ENCODE measurements at places on chromosomes 2 and 18.

- DNase-seq: no peak
Measured at GRCh38 chr18:63132819-63133200, 186.8 kb downstream of the BCL2 start.

DNA sequence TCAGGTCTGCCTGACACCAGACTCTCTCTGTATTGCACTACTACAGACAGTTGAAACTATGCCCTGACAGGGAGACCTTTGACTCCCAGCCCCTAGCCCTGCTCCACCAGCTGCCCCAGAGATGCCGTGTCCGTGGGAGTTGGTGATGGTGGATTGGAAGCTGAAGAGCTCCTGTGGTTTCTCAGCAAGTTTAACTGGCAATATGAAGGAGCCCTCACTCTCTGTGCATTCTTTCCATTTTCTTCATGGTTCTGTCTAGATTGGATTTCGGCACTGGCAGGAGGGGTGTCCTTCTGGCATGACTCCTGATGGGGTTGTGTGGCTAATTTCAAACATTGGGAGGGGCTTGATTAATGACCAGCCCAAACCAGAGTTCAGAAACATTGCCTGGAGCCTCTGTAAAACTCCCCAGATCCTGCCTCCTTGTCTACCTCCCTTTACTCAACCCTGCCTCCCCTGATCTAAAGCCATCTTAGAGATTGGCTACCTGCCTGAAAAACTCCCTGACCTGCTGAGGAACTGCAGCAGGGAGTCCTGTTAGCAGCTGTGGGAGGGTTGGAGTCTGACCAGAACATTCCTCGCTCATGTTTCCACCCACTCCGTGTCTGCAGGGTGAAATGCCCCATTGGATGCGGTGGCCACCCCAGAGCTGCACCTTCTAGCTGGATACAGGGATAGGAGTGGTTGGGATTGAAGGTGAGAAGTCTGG, 206.9 kb upstream of the SPRED2 start:
- no peak for DNase-seq

- DNase-seq: peak; percentile 34
Measured at GRCh38 chr18:28365411-28365831, 188.5 kb upstream of the CDH2 start.

GRCh38 chr2:39422700-39423099, 14.4 kb downstream of the MAP4K3 start:
- no peak for DNase-seq

DNA sequence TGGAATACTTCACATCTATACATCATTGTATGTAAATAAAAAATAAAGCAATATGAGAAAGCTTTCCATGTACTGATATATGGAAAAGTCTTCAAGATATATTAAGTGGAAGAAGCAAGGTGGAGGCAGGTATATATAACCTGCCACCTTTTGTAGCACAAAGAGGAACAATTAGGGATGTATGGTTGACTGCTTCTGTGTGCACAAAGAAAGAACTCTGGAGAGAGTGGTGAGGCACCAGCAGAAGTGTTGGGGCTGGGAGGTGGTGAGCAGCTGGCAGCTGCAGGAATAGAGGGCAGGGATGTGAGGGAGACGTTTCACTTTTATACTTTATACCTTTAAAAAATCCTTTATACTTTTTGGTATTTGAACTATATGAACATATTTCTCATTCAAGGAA, 26.1 kb downstream of the KIF5C start:
- DNase-seq: no peak

- DNase-seq: peak; percentile 54
Measured at GRCh38 chr2:163191372-163191771, 352.8 kb upstream of the KCNH7 start.

DNA sequence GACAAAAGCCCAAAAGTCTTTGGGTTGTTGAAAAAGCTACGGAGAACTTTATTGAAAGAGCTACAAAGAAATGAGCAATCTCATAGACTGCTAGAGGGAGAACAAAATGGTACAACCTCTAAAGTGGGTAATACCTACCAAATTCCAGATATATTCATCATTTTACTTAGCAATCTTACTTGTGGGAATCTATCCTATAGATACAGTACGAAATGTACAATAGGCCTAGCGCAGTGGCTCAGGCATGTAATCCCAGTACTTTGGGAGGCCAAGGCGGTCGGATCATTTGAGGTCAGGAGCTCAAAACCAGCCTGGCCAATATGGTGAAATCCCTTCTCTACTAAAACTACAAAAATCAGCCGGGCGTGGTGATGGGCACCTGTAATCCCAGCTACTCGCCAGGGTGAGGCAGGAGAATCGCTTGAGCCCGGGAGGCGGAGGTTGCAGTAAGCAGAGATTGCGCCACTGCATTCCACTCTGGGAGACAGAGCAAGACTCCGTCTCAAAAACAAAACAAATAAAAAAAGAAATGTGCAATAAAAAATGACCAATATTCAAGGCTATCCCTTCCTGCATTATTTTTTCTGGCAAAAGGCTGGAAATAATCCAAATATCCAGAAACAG, 10.1 kb downstream of the EXOC6B start:
- peak; percentile 14 for DNase-seq

DNA sequence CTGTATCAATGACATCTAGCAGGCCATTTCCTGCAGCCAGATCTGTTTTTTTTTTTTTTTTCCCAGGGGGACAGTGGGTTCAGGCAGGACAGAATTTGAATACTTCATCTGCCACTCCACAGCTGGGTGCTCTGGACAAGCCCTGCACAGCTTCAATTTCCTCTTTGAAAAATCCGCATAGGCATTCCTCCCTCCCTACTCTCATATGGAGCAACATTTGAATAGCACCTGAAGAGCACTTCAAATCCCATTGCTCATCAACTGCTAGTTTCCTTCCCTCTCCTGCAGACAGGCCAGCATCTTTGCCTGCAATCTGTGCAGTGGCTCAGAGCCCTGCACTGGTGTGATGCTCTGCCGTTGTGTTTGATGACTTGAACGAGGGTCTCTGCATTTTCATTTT, 326.3 kb downstream of the TSN start:
- no peak for DNase-seq

DNA sequence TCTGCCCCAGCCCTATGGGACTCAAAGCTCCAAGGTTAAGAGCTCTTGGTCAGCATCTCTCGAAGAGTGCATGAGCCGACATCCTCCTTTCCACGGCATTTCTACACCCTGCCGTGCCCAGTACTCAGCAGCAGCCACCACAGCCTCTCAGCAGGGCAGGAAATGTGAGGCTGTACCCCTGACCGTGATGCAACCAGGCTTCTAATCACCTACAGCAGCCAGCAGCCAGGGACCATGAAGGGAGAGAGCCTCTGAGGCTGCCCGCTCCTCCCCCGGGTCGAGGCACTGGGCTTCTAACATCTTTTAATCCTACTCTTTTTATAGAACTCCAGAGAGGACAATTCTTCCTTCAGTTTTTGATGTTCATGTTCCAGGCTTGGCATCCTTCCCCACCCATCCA, 6.5 kb downstream of the CYS1 start:
- DNase-seq: no peak

GRCh38 chr2:197269815-197270214, 40.8 kb downstream of the ANKRD44 start:
- no peak for DNase-seq

DNA sequence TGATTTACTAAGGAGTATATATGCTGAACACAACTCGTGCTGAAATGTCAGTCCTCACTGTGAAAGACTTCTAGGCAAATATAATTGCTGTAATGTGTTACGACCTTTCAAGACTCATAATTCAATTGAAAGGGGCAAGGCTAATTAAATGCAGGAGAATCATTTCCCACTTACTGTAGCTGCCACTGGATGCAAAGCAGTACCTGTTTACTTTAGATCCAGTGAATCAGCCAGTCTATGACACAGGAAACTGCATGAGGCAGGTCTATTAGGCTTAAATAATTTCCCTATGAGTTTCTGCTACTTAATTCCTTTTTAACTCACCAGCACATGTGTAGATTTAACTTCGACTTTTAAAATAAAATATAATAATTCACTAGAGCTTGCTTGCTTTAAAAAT, 125.6 kb downstream of the CTNNA2 start:
- no peak for DNase-seq

- DNase-seq: peak; percentile 87
Measured at GRCh38 chr18:70234667-70235459, 29.4 kb upstream of the RTTN start.

- DNase-seq: no peak
Measured at GRCh38 chr18:57767259-57768050, 35.7 kb downstream of the ATP8B1 start.

- DNase-seq: no peak
Measured at GRCh38 chr18:35936951-35937350, 35.5 kb upstream of the RMP24 start.

DNA sequence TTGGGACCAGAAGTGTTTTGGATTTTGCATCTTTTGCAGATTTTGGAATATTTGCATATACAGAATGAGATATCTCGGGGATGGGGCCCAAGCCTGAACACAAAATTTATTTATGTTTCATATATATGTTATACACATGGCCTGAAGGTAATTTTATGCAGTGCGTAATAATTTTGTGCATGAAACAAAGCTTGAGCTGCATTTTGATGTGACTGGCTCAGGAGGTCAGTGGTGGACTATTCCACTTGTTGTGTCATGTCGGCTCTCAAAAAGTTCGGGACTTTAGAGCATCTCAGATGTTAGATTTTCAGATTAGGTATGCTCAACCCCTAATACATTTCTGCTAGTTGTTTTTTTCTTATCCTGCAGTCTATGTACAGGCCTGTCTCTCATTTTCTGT, 145.4 kb downstream of the FAM210A start:
- DNase-seq: no peak

DNA sequence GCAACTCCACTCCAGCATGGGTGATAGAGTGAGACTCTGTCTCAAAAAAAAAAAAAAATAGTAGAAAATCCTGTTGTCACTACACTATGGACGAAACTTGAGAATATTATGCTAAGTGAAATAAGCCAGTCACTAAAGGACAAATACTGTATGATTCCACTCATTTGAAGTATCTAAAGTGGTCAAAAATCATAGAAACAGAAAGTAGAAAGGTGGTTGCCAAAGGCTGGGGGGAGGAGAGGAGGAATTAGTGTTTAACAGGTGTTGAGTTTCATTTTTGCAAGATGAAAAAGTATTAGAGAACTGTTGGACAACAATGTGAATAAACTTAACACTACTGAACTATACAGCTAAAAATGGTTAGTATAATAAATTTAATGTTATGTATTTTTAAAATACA, 18.8 kb upstream of the RMP24 start:
- no peak for DNase-seq

DNA sequence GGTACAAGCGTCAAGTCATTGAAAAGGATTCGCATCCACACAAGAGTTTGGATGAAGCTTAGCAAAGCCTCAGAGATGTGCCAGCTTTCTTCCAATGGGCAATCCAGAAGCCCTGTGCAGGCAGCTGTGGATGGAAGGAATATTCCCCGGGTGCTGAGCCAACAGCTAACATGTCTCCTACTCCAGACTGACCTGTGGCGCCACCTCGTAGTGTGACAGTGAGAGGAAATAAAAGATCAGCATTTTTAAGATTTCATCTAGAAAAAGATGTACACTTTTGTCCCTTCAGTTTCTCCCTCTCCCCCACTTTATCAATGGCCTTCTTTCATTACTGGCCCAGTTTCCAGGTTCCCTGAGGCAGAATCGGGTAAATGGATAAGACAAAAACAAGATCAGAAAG, 48.9 kb upstream of the SPATS2L start:
- DNase-seq: no peak

DNA sequence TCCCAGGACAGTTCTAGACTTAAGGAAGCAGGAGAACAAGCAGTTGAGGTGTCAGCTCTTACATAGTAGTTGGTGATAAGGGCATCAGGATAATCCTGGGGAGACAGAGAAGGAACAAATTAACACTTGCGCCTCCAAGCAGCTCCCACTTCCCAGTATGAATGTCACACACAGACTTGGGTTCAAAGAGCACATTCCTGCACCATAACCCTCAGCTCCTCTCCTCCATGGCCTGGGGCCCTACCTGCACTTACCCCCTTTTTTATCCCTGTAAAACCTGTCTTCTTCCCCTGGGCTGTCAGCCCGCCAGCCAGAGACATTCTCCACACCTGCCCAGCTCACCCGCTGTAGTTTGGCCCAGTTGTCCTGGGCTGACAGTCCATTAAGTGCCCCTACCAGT, 3.9 kb upstream of the UCN start:
- DNase-seq: no peak

DNA sequence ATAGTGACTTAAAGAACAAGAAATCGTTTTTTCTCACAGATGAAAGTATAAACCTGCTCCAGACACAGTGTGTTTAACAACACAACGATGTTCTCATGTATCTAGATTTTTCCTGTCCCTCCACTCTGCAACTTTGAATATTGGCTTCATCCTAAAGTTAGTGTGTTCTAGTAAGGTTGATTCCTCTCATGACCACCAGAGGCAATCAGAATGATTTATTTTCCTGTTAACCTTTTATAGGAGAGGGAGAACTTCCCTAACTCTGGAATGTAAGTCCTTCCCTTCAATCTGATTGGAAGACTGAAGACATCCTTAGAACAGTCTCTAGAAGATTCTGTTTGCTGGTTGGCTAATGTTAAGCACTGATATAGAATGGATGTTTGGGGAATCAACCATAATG, 41.0 kb upstream of the TAF4B start:
- peak; percentile 6 for DNase-seq

GRCh38 chr18:27921392-27921791, 255.5 kb downstream of the CDH2 start:
- DNase-seq: no peak
